M059J (cell line): ENCODE measurements at places on chromosomes 5 and 9.
A peak's percentile ranks its signal among the peaks of the same experiment; 100 is the strongest.

DNA sequence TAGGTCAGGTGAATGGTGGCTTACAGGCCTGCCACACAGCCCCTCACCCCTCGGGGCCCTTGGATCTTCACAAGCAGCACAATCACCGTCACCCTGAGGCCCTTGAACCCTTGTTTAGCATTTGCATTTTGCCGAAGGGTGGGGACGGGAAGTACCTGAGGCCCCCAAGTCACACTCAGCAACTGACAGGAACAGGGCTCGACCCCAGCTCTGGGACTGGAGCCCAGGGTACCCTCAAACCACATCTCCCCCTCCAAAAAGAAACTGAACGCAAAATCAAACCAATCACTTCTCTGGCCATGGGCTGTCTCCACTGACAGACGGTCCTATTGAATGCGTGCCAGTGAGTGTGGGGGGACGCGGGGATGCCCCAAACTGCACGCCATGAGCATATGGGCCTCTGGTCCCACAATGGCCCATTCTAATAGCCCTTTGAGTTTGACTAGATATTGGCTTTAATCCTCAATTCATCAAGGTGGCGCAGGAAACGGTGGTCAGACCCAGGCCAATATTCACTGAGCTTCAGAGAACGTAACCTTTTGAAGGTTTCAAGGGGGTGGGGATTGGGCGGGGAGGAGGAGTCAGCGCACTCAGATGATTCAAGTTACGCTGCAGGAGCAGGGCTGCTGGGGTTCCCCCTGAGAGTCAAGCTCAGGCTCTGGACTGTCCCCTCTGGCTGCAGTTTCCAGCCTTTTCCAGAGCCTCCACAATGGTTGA lies 176.0 kb downstream of the DAB2IP start:
- DNase-seq: no peak

GRCh38 chr5:125316391-125316790 lies 570.0 kb upstream of the ZNF608 start:
- no peak for DNase-seq

GRCh38 chr5:97543166-97543565 lies 360.1 kb upstream of the RIOK2 start:
- DNase-seq: no peak

- DNase-seq: no peak
These were observed 38.1 kb upstream of the PRUNE2 start for GRCh38 chr9:76944011-76944410.

DNA sequence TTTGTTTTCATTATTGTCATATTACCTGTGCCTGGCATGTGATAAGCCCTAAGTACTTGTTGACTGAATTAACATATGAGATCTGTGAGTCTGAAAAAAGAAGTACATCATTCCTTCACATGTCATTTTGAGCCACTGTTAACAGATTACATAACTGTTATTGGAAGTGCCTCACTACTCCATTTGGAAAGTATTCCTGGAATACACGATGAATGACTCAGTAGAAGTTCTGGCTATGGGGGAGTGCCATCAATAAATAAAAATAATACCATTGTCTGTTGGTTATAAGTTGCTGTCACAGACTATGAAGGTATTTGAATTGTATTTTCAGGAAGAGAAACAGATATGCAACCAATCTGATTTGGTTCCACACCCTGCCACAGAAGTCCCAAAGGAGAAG lies 12.9 kb downstream of the NIPSNAP3B start:
- no peak for DNase-seq

GRCh38 chr9:10237584-10237983 lies 375.2 kb downstream of the PTPRD start:
- no peak for DNase-seq

DNA sequence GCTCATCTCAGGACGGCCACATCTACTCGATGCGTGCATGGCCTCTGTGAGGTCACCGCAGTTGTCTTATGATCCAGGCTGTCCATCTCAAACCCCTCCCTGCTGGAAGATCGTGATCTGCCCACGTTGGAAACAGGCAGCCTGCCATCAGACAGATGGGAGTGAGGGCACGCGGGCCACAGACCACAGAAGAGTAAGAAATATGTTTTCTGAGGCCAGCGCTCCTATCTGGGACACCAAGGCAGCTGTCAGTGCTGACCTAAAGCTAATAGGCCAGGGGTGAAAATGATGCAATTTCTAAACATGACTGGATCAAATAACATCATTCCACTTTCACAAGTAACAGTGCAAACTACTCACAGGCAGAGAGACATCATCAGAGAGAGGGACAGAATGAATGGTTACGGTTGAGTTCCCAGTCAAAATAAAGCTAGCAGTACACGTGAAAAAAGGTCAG lies 57.1 kb upstream of the CER1 start:
- peak; percentile 5 for DNase-seq

GRCh38 chr5:32562843-32563242 lies 22.5 kb upstream of the SUB1 start:
- peak; percentile 10 for DNase-seq

- DNase-seq: peak; percentile 91
These were observed 13.7 kb upstream of the ADRA1B start for GRCh38 chr5:159902444-159903121.

DNA sequence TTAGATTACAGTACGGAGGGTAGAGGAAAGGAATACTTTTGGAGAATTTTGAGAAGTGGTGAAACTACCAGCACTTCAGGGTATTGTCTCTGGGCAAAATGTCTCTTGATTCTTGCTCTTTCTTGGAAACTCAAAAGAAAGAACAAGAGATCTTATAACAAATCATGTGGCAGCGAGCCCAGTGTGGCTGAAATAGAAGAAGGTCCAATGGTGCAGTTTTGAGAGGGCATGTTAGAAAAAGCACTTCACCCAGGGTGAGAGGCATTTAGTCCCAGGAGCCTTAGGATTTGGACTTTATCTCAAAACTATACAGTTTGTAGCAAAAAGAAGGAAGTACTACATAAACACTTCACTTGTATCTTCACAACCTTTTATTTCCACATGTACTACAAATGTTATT lies 39.4 kb downstream of the NNT start:
- DNase-seq: no peak

GRCh38 chr5:179730852-179731251 lies 1.8 kb upstream of the MAML1 start:
- no peak for DNase-seq

- DNase-seq: no peak
These were observed 9.5 kb downstream of the ARRDC3 start for GRCh38 chr5:91373600-91373999.

GRCh38 chr5:65125591-65126541 lies 355.9 kb downstream of the ADAMTS6 start:
- DNase-seq: peak; percentile 72

GRCh38 chr5:93610581-93611272 lies 27.7 kb downstream of the NR2F1 start:
- DNase-seq: no peak

GRCh38 chr5:157324237-157324636 lies 58.3 kb downstream of the CYFIP2 start:
- DNase-seq: no peak
